ENCODE measurements at places on chromosomes 6 and 20.

- no peak for DNase-seq
These were observed 197.9 kb downstream of the TFAP2C start for GRCh38 chr20:56826705-56827665.

DNA sequence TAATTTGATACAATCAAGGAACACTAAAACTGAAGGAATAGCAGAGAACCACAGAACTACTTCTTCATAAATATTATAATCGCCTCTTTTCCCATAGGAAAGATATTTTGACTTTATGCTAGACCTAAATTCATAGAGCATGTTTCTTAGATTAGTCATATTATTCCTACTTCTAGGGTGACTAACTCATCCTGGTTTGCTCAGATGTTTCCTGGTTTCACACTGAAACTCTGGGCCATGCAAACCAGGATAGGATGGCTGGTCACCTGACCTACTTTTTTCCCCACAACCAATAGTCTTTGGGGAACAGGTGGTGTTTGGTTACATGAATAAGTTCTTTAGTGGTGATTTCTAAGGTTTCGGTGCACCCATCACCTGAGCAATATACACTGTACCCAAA is 42.8 kb downstream of the MMS22L start:
- no peak for DNase-seq

- no peak for DNase-seq
These were observed 87.1 kb upstream of the POU3F2 start for GRCh38 chr6:98747273-98747672.

DNA sequence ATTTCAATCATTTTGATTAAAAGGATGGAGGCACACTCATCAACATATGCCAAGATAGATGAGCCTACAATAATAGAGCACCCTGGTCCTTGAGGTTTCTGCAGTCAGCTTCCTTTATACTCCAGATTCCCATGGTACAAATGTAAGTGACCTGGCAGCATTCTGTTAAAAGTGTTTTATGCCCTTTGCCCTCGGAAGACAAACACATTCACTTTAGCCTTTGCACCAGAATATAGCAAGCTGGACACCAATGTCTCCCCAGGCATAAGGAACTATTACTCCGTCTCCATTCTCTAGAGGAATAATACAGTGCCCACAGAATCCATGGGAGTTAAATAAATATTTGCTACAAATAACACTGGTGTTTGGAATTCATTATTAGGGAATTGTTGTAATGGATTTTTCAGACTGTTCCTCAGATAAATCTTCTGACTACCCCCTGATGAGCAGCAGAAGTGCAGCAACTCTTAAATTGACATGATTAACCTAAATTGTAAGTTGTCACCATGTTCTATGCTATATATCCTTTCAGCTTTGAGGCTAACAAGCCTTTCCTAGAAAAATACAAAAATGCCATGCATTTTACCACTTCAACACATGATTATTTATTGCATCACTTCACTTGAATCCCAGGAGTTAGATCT is 340.2 kb downstream of the TBC1D32 start:
- no peak for DNase-seq

DNA sequence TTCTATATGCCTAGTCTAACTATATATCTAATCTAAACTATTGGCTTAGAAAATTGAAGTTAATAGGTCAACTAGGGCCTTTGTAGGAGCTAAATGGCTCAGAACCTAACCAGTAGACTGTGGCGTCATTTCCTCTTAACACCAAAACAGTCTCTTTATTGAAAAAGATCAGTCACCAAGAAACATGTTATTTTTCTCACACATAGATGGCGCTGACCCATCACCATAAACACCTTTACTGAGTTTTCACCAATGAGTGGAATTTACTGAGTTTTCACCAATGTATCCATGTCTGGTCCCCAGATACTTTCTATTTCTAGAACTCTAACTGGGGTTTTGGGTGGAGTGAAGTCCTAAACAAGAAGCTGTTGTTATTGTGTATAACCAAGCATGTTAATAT is 636.0 kb downstream of the BCKDHB start:
- peak; percentile 12 for DNase-seq

GRCh38 chr6:43869079-43869710 is 99.2 kb downstream of the VEGFA start:
- no peak for DNase-seq

DNA sequence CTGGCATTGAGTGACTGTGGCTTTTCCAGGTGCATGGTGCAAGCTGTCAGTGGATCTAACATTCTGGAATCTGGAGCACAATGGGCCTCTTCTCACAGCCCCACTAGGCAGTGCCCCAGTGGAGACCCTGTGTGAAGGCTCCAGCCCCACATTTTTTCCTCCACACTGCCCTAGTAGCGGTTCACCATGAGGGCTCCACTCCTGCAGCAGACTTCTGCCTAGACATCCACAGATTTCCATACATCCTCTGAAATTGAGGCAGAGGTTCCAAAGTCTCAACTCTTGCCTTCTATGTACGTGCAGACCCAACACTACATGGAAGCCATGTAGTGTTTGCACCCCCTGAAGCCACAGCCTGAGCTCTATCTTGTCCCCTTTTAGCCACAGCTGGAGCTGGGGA is 118.0 kb upstream of the BMP5 start:
- DNase-seq: no peak

DNA sequence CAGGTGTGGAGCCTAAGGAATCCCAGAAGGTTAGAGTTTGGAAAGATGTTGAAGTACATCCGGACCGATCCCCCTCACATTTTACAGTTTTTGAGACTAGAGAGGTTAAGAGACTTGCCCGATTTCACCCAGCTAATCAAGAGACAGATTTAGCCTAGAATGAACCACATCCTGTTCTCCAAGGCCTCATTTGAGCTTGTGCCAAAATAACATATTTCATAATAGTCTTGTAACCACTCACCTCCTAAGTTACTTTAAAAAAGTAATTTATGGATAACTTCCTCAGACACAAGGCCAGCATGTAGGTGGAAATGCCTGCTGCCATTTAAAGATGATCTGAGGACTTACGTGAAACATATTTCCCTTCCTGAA is 39.8 kb upstream of the ARHGAP18 start:
- no peak for DNase-seq

GRCh38 chr6:168152980-168153379 is 74.0 kb upstream of the FRMD1 start:
- DNase-seq: no peak

GRCh38 chr6:16625291-16626265 is 135.7 kb downstream of the ATXN1 start:
- DNase-seq: no peak

- no peak for DNase-seq
These were observed 65.0 kb upstream of the SUPT3H start for GRCh38 chr6:45442716-45443115.

DNA sequence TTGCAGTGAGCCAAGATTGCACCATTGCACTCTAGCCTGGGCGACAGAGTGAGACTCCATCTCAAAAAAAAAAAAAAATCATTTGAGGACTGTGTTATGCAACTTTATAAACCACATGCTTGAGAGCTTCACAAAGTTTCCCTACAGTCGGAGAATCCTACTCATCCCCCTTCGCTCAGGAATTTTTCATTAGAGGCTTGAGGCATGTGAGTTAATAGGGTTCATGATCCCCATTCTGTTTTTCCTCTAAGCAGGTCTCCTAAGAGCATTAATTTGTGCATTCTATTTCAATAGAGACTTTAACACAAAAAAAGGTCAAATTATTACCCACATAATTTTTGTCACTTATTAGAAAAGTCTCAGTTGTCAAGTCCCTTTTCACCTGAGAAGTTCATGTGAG is 103.7 kb upstream of the SOX4 start:
- DNase-seq: no peak

DNA sequence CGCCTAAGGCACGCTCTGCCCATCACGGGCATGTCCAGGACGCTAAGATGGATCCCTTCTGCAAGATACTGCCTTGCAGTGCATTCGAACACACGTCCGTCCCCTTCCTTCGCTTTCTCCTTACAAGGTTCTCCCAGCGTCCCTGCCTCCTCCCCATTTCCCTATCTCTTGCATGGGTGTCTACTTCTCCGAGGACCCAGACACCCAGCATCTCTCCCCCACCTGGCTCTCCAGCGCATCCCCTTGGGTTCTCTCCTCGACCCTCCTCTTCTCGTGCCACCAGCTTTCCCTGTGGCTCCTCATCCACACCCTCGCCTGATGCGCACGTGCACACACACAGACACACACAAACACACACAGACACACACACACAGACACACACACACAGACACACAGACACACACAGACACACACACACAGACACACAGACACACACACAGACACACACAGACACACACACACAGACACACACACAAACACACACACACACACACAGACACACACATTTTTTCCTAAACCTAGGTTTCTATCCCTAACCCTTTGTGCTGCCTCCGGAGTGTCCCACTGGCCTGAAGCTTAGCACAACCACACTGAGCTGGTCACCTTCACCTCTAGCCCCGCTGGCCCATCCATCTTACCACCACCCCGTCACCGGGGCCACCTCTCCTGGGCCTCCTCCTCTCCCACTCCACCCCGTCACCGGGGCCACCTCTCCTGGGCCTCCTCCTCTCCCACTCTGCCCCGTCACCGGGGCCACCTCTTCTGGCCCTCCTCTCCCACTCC is 31.9 kb downstream of the ANKRD60 start:
- no peak for DNase-seq

DNA sequence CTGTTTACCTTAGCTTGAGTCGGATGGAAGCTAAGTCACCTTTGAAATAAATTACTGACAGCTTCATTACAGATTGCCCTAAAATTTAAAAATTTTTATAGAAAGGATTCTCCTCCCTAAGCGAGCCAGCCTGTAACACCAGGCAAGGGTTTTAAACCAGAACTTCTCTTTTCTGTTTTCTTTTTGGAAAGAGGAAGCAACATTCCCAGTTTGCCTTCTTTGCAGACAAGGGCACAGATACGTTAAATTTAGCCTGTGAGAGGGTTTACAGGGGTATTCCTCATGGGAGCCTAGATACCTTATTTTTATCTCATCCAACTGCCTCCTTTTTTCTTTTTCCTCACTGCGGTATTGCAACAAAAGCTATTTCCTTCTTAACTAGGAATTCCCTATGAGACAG is 45.0 kb downstream of the GNAS start:
- DNase-seq: no peak

- no peak for DNase-seq
These were observed 2.9 kb upstream of the HIVEP2 start for GRCh38 chr6:142947714-142948480.

- no peak for DNase-seq
These were observed 239.5 kb upstream of the RAB32 start for GRCh38 chr6:146304181-146304580.

- DNase-seq: no peak
These were observed 144.0 kb upstream of the AGPAT4 start for GRCh38 chr6:161417717-161418462.

- DNase-seq: no peak
These were observed 23.3 kb downstream of the MTFR2 start for GRCh38 chr6:136226674-136227377.

DNA sequence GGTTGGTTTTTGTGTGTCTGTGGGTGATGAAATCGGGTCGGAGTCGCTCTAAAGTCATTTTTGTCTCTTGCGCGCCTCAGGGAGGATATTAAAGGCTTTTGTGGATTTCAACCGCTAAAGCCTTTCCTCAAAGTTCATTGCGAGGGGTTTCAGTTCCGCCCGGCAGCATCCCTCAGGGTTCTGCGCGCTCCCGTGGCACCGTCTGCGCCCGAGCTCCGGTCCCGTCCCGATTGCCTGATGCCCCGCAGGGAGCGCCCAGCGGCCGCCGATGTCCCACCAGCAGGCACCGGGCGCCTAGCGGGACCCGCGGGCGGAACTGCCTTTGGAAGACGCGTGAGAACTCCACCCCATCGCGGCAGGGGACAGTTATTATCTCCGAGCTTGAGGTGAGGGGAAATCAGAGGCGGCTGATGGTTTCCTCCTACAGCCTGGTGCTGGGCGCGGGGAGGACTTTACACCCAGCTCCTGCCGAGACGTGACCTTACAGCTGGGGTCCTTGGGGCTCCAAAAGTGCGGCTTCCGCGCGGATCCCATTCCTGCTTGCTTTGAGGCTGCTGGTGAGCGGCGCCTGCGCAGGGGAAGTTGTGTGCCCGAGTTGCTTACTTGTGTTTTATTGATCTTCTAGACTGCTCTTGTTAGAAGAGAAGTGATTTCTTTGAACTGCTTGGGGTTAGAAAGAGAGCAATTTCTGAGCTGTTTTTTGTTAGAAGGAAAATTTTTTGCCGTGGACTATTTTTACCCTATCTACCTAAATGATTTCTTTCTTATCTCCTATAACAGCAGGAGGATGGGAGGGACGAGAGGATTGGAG is 27.1 kb downstream of the ULBP1 start:
- DNase-seq: no peak

DNA sequence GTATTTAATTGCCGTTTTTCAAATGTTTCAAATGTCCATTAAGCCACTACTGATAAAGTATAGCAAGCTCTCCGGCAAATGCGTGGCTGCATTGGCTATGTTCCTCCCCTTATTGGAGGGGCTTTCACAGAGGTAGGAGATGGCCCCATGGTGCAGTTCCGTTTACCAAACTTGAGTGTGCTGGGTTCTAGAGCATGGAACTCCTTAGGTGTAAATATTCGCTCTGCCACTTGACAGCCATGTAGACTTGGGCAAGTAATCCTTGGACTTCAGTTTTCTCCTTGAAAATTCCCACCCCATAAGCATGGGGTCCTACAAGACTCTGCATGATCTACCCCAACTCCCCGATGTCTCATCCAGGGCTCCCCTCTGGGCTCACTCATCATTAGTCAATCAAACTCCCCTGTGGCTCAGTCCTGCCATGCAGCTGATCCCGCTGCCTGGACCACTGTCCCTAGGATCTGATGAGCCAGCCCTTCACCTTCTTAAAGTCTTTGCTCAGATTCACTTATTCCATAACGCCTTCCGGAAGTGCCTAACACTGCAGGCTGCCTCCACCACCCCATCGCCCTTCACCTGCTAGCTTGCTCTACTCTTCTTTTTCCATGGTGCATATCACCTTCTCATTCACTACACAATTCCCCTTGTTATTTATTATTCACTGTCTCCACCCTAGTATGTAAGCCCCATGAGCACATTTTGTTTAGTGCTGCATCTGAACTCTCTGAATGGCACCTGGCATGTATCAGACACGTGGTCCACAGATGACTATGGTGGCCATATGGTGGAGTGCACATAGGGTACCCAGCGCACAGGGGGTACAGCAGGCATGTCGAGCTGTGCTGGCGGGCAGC is 18.8 kb downstream of the PRR18 start:
- no peak for DNase-seq

DNA sequence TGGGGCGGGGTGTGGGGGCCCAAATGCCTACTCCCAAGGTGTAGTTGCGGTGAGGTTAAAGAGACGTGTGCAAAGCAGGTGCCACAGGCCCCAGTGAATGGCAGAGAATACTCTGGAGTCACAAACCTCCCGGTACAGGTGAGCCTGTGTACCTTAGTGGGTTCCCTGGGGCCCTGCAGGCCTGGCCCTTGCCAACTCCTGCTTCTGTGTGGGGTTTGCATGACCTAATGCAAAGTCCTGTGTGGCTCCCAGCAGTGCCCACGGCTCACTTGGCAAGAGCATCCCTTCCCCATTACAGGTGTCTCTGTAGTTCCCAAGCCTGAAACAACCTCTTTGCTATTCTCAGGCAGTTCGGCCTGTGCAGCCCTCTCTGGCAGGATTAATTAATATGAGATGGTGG is 17.5 kb downstream of the SPDEF start:
- no peak for DNase-seq
